Stimulated activated CD8-positive, alpha-beta memory T cell treated with anti-CD3 and anti-CD28 coated beads, Interleukin-4, amount 100 ng/mL, for 1 hour (primary cell): ENCODE measurements at places on chromosomes 6 and 20.

DNA sequence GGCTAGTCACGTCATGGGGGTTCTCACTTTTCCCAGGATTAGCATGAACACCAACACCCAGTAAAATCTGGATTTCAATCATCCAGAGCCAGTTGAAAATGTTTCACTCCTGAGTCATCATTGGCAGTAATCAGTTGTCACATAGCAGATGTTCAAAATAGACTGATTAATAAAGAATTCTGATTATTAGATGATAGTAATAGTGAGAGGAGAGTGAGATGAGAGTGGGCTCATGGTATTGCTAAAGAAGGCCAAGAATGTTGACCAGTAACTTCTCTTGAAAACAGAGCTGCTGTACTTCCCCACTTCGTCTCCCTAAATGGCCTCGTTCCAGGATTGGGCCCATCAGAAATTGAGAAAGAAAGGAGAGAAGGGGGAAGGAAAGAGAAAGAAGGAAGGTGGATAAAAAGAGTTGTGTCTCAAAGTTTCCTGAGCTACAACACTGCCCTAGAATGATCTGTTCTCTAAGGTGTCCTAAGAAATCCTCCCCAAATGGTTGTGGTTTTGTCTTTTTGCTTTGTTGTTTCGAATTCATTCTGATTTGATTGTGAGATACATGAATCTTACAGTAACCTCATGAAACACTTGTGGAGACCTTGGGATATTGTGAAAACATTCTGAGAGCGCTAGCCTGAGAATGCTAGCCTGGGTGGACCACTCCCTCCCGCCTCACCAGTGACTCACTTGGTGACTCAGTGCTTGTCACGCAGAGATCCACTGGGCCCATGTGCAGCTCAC is 502.2 kb upstream of the JARID2 start:
- DNase-seq: peak; percentile 22

- DNase-seq: no peak
These were observed 102.1 kb downstream of the CEBPB start for GRCh38 chr20:50292591-50293283.

GRCh38 chr6:157652601-157653363 is 170.3 kb upstream of the SNX9 start:
- no peak for DNase-seq

- no peak for DNase-seq
These were observed 8.6 kb upstream of the SLC4A11 start for GRCh38 chr20:3247638-3248037.

GRCh38 chr6:168137024-168137423 is 58.0 kb upstream of the FRMD1 start:
- DNase-seq: no peak

DNA sequence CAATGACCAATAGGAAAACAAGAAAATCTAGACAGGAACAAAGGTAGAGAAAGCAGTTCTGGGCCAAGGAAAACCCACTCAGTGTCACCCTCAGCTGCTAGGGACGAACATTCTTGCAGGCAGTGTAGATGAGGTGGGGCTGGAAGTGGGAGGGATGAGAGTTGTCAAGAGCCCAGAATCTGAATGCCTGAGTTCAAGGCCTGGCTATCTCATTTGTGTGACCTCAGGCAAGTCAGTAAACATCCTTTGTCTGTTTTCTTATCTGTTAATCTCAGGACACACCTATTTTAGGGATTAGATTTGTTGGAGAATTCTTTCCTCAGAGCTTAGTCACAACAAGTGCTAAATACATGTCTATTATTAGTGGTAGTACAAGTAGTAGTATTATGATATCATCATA is 50.9 kb upstream of the KIF16B start:
- DNase-seq: no peak
